ENCODE measurements at places on chromosomes 7 and 10. TPM values are rescaled to one million over a fixed set of nuclear protein-coding genes. Genes with fewer than 3 reads are reported as not detected.

TRIM56 gene
- total RNA-seq, result 29.1 TPM

DNA sequence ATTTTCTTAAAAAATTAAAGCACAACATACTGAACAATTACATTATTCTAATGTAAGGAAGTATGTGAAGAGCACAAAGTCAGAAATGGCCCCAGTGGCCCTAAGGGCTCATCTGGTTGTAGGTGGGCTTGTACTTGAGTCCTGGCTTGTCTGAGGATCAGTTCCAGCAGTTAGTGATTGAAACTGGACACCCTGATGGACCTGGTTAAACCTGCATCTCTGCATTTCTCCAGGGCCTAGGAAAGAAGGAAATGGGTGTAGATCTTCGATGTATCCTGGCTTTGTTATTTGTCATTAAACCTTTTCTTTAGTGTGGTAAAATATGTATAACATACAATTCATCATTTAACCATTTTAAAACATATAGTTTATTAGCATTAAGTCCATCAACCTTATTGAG, 9.7 kb upstream of the AKR1C2 start:
- no peak for DNase-seq

DNA sequence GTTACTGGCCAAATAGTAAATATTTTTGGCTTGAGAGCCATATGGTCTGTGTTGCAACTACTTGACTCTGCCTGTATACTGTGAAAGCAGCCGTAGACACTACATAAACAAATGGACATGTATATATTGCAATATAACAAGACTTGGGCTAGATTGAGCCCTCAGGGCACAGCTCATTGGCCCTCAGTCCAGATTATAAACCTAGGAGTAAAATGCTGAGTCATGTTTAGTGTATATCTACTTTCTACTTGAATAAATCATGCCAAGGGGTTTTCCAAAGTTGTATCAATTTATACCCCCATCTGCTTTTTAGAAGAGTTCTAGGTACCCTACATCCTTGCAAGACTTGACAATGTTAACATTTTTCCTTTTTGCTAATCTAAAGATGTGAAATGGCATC, 27.4 kb upstream of the POU6F2 start:
- no peak for DNase-seq

HHEX gene
- not detected for total RNA-seq

- no peak for DNase-seq
Observed at GRCh38 chr10:117926491-117926890, 120.2 kb downstream of the RAB11FIP2 start.

IFIT1B gene
- total RNA-seq, result not detected

- no peak for DNase-seq
Observed at GRCh38 chr7:68807666-68808065, 790.6 kb upstream of the AUTS2 start.

- DNase-seq, result no peak
Observed at GRCh38 chr7:142933624-142934023, at the start of gene TRPV5. TRPV5 (minus strand) TSS chr7:142933746; CDS start chr7:142933459, 287 bp downstream.

- no peak for DNase-seq
Observed at GRCh38 chr7:151851782-151852181, 25.1 kb downstream of the PRKAG2 start.

GRCh38 chr7:158812684-158813083, 16.6 kb downstream of the ESYT2 start:
- peak; percentile 84 for DNase-seq

ABLIM1 gene
- 45.8 TPM for total RNA-seq

DNA sequence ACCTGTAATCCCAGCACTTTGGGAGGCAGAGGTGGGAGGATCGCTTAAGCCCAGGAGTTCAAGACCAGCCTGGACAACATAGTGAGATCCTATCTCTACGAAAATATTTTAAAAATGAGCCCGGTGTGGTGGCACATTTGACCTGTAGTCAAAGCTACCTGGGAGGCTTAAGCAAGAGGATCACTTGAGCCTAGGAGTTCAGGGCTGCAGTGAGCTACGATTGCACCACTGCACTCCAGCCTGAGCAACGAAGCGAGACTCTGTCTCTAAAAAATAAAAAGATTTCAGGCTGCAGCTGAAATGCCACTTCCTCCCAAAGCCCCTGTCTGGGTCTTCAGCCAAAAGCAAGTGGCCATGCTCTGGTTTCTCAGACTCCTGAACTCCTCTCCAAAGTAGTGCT, 38.7 kb upstream of the CARD11 start:
- DNase-seq, result no peak

GRCh38 chr10:67808704-67809103, 29.3 kb downstream of the DNAJC12 start:
- no peak for DNase-seq

DNA sequence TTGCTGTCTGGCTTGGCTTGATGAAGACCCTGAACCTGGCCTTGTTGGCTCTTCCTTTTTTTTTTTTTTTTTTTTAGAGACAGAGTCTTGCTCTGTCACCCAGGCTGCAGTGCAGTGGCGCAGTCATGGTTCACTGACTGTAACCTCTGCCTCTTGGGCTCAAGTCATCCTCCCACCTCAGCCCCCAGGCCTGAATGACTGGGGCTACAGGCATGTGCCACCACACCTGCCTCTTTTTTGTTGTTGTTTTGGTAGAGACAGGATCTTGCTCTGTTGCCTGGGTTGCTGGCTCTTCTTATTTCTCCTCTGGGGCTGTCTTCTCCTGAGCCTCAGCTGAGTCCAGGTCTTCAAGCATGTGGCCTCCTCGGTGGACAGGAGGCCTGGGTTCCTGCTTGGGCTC, 44.7 kb downstream of the PRF1 start:
- no peak for DNase-seq

DNA sequence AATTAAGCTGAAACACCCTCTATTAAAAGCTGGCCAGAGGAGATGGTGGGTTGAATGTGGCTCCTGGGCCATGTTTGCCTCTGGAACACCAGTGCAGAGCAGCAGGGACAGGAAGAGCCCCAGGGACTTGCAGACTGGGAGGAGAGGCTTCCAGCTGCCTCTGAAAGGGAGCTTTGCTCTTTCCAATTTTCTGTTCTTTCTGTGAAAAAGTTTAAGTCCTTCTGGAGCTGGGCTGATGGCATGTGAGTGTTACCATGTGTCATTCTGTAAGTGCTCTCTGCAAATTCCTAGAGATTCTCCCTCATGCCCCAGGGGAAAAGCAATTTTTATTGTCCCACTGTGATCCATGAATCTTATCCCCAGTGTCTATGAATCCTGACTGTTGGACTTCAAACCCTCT, 112.8 kb upstream of the LANCL2 start:
- DNase-seq, result no peak

Measured in CD8-positive, alpha-beta memory T cell (primary cell).